CD14-positive monocyte (primary cell): ENCODE measurements at places on chromosomes 16 and 17. TPM values are rescaled to one million over a fixed set of nuclear protein-coding genes. Genes with fewer than 3 reads are reported as not detected.
A peak's percentile ranks its signal among the peaks of the same experiment; 100 is the strongest.

The DPEP1 gene
- not detected for polyA plus RNA-seq

DNA sequence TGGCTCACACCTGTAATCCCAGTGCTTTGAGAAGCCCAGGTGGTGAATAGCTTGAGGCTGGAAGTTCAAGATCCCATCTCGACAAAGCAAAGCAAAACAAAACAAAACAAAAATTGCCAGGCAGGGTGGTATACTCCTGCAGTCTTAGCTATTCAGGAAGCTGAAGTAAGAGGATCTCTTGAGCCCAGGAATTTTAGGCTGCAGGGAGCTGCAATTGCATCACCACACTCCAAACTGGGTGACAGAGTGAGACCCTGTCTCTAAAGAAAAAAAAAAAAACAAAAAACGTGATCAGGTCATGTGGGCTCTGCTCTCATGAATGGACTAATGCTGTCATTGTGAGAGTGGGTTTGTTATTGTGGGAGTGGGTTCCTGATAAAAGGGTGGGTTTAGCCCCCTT, 409.1 kb downstream of the NPIPA7 start:
- DNase-seq = no peak

DNA sequence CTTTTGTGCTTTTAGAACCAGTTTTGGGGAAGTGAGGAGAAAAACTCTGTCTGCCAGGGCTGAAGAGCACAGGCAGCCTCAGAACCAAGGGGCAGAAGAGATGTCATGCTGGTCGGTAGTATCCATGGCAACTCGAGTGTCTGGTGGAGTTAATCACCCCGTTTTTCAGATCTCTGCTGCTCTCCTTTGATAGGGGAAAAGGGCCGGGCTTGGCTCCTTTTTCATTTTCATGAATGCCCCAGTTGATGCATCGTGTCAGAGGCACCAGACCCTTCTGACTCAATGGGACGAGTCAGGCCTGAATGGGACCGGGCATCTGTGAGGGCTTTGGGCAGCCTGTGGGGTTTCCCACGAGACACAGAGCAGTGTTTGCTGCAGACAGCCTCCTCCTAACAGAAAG, 304.6 kb downstream of the ABCC12 start:
- no peak for DNase-seq

The ABCA9 gene
- 0.06 and 0.49 TPM in 2 replicates for polyA plus RNA-seq

DNA sequence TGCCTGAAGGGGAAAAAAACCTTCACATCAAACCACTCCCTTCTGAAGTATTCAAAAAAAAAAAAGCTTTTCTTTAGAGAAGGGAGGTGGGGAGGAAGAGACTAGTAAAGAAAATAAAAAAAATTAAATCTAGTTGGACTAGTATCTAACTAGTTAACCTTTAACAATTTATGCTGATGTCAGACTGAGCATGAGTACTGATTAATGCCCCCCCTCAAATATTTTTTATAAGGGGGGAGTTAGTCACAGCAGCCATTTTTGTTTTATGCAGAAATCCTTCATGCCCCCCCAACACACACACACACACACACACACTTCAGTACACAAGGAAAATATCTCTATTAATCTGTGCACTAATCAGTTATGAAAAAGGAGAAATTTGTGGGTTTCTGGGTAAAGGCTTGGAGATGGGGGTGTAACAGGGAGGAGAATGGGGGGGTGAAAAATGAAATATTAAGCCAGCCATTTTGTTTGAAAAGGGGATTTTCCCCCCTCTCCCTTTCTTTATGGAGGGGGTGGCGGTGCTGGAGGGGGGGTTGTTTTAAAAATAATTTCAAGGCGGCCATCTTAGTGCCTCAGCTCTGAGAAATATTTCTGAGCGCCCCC, 4.7 kb upstream of the CHD3 start:
- DNase-seq = no peak

DNA sequence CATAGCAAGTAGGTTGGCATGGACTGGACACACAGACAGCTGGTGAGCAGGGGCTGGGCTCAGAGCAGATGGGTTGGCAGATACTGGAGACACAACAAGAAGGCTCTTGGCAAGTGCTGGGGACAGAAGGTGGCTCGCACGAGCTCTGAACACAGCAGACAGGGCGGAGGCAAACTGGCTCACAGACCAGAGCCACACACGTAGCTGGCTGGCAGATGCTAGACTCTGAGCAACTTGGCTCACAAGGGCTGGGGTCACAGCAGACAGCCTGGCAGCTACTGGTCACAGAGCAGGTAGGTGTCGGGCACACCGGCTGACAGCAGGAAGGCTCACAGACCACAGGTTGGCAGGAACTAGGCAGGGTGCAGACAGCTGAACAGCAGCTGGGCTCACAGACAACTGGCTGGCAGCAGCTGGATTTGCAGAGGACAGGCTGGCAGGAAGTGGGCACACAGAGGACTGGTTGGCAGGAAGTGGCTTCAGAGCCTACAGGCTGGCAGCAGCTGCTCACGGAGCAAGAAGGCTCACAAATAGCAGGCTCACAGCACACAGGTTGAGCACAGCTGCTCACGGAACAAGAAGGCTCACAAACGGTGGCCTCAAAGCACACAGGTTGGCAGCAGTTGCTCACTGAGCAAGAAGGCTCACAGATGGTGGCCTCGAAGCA, 725 bp downstream of the KRTAP16-1 start:
- peak; percentile 19 for DNase-seq

DNA sequence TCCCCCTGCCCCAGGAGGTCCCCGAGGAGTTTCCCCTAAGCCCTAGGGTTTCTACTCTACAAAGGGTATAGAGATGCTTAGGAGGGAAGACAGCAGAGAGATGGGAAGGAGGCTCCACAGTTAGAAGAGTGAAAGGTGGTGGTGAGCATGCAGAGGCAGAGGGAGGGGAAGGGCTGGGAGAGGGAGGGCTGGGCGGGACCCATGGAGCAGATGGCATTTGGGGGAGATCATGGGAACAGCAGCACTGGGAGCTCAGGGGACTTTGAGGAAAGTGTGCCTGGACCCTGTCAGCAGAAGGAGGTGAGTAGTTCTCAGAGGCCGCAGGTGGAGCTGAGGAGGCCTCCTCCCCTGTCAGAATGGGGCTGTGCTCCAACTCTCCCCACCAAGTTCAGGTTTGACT, 650 bp upstream of the OTOP3 start:
- DNase-seq = no peak

DNA sequence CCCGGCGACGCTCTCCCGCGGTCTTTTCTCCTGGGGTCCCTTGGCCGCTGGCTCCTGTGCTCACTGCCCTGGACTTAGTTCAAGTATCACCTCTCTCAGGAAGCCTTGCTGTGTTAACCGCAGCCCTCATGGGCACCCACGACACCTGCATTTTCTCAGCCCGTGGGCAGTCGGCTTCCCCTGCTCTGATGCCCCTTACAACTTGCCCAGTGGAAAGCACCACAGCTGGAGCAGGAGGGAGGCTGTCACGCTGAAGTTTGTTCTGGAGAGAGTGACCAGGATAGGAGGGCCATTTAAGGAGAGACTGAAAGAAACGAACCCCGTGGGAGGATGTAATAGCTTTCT, 395 bp downstream of the STXBP4 start:
- no peak for DNase-seq

The ANKFN1 gene
- not detected in 2 replicates for polyA plus RNA-seq

- DNase-seq = no peak
These were observed 5.3 kb downstream of the KRT28 start for GRCh38 chr17:40794466-40794865.

- no peak for DNase-seq
These were observed 399.9 kb upstream of the CDH11 start for GRCh38 chr16:65521633-65522328.
